ENCODE measurements at places on chromosomes 3 and 15. TPM values are rescaled to one million over a fixed set of nuclear protein-coding genes. Genes with fewer than 3 reads are reported as not detected.

DNA sequence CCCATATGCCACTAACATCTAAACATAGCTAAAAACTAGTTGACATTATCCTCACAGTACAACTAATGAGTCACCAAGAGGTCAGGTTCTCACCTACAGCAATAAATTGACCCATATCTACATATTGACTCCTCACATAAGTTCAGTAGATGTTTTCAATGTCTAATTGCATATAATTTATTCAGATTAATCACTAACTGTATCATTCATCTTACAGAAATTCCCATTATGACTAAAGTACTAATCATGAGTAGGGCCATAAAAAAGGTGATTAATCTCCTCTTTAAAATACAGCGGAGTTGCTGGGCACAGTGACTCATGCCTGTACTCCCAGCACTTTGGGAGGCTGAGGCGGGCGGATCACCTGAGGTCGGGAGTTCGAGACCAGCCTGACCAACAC lies 82.4 kb upstream of the ST3GAL6 start:
- no peaks in the 10 kb centered on the region for H3K36me3 ChIP-seq
- peaks cover 7% of the 10 kb centered on the region for H3K4me1 ChIP-seq
- H3K27ac ChIP-seq, result no peak overlapping the region
- H3K4me3 ChIP-seq, result no peak overlapping the region
- DNase-seq, result no peak
- no peaks in the 10 kb centered on the region for H3K27me3 ChIP-seq

The ACP3 gene
- total RNA-seq, result 3.8 TPM

- DNase-seq, result no peak
- H3K4me3 ChIP-seq, result no peak overlapping the region
- no peaks in the 10 kb centered on the region for H3K4me1 ChIP-seq
- H3K27ac ChIP-seq, result no peak overlapping the region
- no peaks in the 10 kb centered on the region for H3K27me3 ChIP-seq
Observed at GRCh38 chr15:46413799-46414198, 779.0 kb downstream of the SQOR start.

The CACNA1D gene
- 36.3 TPM for total RNA-seq

GRCh38 chr3:111314181-111314873 lies 227.7 kb upstream of the CD96 start:
- H3K36me3 ChIP-seq, result no peaks in the 10 kb centered on the region
- DNase-seq, result no peak
- H3K27me3 ChIP-seq, result no peaks in the 10 kb centered on the region
- H3K27ac ChIP-seq, result no peak overlapping the region

GRCh38 chr3:130783629-130784028 lies 37.0 kb upstream of the PIK3R4 start:
- no peaks in the 10 kb centered on the region for H3K36me3 ChIP-seq
- H3K27ac ChIP-seq, result peak overlapping the region; percentile 91
- DNase-seq, result peak; percentile 51

DNA sequence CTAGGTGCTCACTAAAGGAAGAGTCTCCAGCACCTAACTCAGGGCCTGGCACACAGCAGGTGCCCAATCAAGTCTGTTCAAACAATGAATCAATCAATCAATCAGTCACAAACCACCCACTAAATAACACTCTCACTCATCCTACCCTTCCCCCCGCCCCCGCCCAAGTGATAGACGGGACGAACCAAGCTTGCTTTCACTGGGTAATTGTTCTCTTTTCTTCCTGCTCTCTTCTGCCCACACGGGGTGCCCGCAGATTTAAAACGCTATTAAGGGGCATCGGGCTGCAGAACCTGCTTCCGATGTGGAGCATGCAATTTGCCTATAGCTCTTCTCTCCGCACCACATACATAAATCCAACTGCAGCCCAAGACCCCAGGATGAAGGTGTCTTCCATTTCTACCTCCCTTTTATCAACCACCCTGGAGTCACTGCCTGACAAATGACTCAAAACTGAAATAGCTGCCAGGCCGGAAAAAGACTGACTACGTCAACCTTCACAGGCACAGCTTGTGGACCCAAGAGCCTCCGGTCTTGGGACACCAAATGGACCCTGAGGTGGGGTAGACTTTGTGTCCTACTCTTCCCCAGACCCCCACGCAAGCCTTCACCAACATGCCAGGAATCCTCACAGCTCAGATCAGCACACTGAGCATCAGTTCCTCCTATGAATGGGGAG lies 1.7 kb downstream of the KLHL25 start:
- H3K36me3 ChIP-seq, result peaks cover 31% of the 10 kb centered on the region
- H3K27ac ChIP-seq, result peak overlapping the region; percentile 22
- peak overlapping the region; percentile 73 for H3K4me3 ChIP-seq
- DNase-seq, result no peak
- peaks cover 41% of the 10 kb centered on the region for H3K4me1 ChIP-seq

Data from Calu3 (cell line).